ENCODE measurements at places on chromosomes 3 and 15.

- DNase-seq, result no peak
Observed at GRCh38 chr3:5485427-5485826, 297.9 kb downstream of the EDEM1 start.

DNA sequence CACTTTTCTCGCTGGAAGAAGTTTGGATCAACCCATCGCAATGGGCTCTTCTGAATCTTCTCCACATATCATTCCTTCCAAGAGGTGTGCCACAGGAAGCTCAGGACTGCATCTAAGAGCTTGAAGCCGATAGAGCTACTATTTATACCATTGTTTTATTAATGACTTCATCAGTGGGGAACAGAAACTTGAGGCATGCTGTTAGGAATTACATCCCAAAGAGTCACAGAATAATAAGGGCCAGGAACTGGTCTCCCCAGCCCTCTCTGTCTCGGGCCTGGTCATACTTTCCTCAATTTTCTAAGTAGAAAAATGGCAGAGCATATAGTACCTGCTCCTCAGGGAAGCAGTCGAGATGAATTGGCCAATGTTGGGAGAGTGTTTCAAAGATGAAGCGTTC, 16.9 kb upstream of the C15orf61 start:
- no peak for DNase-seq

DNA sequence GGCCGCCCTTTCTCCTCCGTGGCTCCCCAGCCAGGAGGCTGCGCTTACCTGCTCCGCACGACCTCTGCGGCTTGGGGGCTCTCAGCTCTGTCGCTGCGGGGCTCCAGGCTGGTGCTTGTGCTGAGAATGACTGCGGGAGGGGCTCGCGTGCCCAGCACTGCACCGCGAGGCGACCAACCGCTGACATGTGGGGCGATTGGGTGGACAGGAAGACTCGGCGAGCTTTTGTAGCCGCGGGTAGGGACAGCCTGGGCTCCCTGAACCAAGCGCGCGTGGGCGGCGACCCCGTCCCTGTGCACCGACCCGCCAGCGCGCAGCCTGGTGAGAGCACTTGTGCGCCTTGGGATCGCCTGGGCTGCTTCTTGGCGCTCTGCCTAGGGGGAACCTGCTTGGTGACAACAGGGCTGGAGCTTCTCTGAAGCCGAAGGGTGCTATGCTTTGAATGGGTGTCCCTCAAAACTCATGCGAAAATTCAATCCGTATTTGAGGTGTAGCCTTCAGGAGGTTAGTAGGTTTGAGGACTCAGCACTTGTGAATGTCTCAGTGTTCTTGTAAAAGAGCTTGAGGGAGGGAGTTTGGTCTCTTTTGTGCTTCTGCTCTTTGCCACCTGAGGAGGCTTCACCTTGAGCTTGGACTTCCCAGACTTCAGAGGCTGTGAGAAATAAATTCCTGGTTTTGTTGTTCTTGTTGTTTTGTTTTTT, 50.4 kb downstream of the IL12A start:
- DNase-seq, result no peak

- no peak for DNase-seq
Observed at GRCh38 chr15:63327648-63328421, 50.4 kb downstream of the APH1B start.

GRCh38 chr3:127171721-127172120, 21.2 kb upstream of the PRR23E start:
- no peak for DNase-seq
